ENCODE measurements at places on chromosomes 12 and 14.

DNA sequence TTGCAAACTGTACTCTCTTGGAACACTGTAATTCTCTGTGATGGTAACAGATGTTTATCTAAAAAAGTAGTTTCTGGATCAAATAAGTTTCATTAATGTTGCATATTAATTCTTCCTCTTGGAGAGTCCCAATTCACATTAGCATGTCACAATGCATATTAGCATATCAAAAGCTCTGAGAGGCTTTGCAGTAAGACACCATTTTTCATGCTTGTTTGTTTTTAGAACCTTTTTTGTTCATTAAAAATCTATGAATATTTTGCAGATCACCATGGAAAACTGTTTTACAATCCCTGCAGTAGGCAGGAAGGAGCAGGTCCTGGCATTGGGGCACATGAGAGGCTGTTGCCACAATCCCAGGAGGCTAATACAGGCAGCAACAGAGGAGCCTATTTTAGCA, 180.7 kb downstream of the KCNH5 start:
- no peak for DNase-seq

GRCh38 chr12:66688846-66689439, 10.1 kb upstream of the GRIP1 start:
- peak; percentile 60 for DNase-seq

DNA sequence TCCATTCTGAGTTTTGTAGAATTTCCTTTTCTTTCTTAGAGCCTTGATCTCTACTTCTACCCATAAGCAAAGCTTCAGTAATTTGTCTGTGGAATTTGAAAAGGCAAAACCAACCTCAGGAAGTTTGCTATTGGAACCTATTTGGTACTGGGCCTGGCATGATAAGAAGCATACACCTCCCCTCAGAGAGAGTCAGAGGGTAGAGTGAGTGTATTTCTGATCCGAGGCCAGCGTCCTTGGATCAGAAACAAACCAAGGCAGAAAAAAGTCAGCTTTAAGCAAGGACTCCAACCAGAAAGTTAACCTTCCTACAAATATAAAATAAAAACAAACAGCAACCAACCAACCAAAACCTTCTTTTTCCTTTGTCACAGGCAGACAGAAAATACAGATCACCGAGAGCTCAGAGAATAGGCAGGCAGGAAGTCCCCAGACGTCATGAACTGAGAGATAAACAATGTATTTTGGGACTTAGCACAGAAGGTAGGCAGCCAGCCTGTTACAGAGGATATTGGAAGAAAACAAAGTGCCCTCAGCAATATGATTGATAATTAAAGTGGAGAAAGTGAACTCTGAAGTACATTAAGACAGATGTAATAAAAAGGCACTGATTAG, 141.5 kb downstream of the NEDD1 start:
- no peak for DNase-seq

- DNase-seq: peak; percentile 77
Observed at GRCh38 chr12:12508612-12509011, 54.1 kb downstream of the DUSP16 start.

DNA sequence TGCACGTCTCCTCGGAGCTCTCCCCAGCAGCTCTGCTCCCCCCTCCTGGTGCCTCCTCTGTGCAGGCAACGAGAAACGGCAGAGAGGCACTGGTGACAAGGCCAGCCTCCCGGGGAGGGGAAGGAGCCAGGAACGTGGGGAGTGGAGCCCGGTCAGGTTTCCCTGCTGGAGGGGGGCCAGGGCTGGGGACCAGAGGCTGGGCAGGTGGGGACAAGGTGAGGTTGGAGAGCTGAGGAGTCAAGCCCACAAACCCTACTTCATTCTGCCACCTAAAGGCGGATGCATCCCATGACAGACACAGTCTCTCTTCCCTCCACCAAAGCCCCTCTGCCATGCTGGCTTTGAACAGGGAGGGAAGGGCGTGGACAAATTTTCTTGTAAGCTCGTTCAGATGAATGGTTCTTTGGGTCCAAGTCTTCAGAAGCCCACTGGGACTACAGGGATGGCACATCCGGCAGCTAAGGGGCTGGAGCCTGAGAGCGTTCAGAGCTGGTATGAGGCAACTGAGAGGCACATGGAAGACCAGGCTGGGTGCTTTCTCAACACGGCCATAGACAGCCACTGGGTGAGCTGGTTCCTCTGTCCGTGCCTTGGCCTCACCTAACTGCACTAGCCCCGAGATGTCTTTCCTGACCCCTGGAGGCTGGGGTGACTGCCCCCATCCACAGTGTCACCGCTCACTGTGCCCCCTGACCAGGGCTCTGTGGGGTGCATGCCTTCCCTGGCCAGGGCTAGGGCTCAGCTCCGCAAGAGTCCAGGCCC, 105.9 kb downstream of the RBM19 start:
- no peak for DNase-seq

DNA sequence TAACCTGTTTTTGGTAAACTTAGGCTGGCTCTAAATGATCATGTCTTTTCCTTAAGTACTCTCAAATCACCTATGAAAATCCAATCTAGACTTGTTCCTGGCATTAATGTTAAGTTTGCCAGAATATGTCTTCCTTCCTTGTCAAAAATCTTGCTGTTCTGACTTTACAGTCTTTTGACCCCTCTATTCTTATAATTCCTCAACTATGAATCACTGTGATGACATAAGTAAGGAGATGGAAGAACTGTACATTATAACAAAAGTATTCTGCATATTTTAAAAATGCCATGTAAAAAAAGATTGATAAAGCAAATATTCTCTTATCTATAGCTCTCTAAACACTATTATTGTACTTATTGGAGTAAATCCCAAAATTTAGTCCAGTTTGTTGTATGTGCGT, 51.4 kb upstream of the BAZ1A start:
- DNase-seq: no peak

DNA sequence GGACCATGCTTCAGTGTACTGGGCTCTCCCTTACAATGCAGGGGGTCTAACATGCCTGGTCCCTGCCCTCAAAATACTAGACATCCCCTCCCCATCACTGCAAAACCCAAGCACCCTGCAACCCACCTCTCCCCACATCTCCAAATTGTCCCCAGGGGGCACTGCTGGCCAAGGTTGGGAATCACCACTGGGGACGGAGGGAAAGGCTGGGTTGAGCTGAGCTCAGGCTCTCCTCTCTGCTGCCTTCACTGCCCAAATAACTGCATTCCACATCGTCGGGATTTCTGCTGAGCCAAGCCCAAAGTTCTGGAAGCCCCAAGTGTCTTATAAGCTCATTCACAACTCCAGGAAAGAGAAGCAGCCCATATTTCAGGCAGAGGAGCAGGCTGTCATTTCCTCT, 69.6 kb downstream of the NT5DC3 start:
- DNase-seq: peak; percentile 36
